T-helper 22 cell (primary cell): ENCODE measurements at places on chromosomes 6 and 20.
A peak's percentile ranks its signal among the peaks of the same experiment; 100 is the strongest.

DNA sequence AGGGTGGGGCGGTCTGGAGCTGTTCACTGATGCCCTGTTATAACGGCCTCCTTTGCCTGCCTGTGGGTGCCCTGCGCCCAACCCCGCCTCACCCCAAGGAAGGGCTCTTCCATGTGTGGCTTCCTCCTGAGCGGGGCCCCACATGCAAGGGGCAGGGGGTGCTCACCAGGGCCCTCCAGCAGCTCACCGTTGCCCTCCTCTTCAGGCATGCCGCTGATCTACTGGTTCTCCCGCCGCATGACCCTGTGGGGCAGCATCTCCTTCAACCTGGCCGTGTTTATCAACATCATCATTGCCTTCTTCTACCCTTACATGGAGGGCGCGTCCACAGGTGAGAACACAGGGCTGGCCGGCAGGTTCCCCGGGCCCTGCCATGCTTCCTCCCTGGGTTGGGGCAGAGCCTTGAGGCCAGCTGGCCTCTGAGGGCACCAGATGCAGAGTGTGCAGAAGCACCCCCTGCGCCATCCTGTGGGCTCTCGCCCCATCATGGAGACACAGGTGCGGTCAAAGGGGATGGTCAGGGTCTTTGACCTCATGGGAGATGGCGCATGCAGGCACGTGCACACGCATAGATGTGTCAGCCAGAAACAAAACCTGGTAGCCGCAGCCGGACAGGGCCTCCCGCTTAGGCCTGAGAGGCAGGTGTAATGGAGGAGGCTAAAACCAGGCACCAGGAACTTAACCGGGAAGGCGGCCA lies 22.9 kb downstream of the UQCC2 start:
- DNase-seq: no peak

DNA sequence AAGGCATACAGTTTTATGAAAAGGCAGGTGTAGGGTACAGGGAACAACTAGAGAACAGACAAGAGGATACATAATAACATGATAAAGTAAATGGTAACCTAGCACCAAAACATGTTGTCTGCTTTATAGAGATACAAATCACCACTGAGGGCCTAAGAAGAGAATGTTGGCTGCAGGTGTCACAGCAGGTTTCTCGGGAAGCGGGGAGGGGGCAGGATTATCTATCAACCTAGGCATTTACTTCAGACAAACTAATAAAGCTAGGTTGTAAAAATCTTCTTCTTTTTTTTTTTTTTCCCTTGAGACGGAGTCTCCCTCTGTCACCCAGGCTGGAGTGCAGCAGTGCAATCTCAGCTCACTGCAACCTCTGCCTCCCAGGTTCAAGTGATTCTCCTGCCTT lies 22.7 kb downstream of the PIM1 start:
- DNase-seq: no peak

GRCh38 chr6:38517005-38517404 lies 122.7 kb downstream of the BTBD9 start:
- DNase-seq: no peak

DNA sequence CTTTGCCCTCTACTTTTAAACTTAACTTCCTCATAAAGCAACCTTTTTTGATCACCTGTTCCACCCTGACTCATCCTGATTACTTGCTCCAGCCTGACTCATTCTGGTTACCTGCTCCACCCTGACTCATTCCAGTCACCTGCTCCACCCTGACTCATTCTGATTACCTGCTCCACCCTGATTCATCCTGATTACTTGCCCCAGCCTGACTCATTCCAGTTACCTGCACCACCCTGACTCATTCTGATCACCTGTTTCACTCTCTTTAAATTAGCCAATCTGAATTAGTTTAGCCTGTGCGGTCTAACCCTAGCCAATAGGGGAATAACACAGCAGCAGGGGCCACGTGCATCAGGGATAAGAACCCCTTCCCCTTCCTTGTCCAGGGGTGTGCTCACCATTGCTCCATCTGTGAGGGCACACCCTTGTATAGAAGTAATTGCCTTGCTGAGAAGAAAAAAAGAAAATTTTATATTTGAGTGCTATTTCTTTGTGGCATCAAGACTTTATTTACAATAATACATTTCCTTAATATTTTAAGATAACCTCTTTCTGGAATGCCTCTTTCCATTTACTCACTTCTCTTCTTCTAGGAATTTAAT lies 17.9 kb downstream of the HLA-G start:
- DNase-seq: no peak

DNA sequence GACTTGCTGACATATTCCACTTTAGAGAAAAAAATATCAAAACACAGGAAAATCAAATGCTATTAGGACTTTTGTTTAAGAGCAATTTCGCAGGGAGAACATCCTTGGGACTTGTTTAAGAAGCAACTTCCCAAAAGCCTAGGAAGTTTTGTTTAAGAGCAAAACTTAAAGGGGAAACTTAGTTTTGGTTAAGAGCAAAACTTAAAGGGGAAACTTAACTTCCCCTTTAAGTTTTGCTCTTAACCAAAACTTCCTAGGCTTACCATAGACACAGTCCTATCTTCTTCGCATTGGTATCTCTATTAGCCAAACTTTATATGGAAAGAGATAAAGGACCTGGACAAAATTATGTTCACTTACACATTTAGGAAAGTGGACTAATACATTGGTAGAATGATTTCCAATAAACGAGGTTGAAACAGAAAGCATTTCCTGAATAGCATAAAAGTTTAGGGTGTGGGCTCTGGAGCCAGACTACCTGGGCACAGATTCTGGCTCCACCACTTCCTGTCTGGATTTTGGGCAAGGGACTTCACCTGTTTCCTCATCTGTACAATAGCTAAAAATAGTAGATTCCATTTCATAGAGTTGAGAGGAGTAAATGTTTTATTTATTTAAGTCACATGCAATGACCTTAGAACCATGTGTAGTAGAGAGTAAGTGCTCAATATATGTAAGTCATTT lies 15.7 kb downstream of the PAQR8 start:
- DNase-seq: no peak

DNA sequence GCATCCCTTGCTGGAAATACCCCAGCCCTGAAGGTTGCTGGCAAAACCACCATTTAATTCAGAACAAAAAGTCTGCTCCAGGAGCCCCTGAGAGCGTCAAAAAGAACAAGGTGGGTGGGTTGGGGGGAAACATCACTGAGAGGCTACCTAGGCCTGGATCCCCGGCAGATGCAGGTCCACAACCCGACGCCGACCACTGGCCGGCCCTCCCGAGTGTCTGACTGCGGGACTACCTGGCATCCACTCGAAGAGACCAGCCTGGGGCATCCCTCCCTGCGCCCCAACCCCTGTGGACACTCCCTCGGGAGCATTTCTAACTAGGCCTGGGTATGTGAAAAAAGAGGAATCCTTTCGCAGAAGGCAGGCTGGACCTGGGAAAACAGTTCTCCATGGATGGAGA lies 47.2 kb downstream of the FAM209B start:
- no peak for DNase-seq

DNA sequence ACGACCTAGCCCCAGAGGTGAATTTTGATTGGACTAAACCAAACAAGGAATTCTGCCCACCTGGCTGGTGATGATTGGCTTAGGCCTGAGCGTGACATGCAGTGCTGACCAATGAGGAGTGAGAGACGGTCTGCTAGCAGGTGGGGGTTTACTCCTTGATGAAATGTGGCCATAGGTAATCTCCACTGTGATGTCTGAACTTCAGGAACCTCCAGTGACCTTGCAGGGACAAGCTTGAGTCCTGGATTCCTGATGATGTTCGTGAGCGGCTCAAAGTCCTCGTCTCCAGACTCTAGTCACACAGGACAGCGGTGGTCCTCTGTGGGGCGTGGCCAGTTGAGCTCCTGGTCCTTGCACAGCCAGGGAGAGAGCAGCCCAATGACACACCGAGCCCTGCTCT lies 8.4 kb downstream of the VSX1 start:
- no peak for DNase-seq

DNA sequence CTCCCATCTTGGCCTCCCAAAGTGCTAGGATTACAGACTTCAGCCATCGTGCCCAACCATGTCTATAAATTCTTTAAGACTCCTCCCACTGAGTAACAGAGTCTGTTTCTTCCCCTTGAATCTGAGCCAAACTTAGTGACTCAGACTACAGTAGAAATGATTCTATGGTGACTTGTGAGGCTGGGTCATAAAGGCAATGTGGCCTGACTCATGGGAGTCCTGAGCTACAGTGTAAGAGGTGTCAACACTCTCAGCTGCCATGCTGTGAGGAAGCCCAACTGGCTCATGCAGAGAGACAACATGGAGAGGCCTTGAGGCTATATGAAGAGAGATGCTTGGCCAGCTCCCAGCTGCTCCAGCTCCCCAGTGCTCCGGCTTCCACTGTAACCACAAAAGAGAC lies 5.2 kb upstream of the NRSN2 start:
- no peak for DNase-seq

GRCh38 chr6:111013144-111013915 lies 31.5 kb downstream of the RPF2 start:
- DNase-seq: no peak

DNA sequence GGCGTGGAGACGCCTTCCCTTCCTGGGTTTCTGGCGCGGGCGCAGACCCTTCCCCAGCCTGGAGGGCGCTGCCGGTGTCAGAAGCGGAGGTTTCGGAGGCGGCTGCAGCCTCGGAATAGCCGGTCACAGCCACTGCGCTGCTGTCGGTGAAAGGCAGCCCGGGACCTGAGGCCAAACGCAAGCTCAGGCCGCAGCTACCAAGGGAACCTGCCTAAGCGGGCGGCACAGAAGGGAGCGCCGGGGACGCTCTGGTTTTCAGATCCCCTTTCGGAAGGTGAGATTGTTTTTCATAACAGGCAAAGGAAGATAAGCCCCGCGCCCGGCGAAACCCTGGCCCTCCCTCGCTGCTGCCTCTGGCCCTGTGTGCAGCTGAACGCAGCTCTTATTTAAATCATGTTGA lies 116.5 kb downstream of the FAM120B start:
- DNase-seq: no peak

DNA sequence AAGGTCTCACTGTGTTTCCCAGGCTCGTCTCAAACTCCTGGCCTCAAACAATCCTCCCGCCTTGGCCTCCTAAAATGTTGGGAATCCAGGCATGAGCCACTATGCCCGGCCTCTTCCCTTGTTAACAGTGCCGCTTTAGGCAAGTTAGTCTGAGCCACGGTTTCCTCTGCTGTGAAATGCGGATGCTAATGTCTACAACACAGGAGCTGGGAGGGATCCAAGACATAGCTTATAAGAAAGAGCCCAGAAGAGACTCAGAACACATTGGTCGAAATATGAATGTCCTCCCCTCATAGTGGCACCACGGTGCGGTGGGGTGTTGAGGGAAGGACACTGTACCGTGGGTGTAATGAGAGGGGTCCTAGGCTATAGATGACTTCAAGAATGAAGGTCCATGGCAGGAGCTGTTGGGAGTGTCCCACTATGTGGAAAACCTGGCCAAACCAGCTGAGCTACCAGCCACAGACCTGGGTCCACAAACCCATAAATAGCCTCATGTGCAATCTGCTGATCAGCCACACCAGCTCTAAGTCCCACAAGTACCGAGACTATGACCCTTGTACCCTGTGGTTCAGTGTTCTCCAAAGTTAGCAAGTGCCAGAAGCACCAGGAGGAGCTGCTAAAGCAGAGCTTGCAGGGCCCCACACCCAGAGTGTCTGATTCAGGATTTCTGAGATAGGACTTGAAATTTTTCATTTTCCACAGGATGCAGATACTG lies 57.8 kb upstream of the ZFAND3 start:
- DNase-seq: no peak

DNA sequence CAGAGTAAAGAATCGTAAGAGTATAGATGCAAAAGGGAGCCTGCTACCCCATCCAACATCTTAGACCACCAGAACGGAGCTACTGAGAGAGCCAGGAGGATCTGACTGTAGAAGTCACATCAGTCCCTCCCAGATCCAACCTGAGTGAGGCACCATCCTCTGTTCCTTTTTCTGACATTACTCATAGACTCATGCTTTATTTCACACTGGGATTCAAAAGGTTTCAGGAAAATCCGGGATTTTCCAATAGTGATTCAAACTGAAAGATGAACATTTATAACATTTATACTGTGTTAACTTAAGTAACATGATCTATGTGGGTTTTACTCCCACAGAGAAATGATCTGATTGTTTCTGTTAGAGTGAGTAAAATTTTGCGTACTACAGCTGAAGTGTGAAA lies 868.6 kb upstream of the GJE1 start:
- DNase-seq: no peak

GRCh38 chr6:165181951-165182414 lies 127.4 kb downstream of the C6orf118 start:
- DNase-seq: no peak

GRCh38 chr6:25842526-25842925 lies 10.7 kb upstream of the SLC17A1 start:
- DNase-seq: no peak

GRCh38 chr6:122715725-122716124 lies 63.8 kb upstream of the FABP7 start:
- no peak for DNase-seq

DNA sequence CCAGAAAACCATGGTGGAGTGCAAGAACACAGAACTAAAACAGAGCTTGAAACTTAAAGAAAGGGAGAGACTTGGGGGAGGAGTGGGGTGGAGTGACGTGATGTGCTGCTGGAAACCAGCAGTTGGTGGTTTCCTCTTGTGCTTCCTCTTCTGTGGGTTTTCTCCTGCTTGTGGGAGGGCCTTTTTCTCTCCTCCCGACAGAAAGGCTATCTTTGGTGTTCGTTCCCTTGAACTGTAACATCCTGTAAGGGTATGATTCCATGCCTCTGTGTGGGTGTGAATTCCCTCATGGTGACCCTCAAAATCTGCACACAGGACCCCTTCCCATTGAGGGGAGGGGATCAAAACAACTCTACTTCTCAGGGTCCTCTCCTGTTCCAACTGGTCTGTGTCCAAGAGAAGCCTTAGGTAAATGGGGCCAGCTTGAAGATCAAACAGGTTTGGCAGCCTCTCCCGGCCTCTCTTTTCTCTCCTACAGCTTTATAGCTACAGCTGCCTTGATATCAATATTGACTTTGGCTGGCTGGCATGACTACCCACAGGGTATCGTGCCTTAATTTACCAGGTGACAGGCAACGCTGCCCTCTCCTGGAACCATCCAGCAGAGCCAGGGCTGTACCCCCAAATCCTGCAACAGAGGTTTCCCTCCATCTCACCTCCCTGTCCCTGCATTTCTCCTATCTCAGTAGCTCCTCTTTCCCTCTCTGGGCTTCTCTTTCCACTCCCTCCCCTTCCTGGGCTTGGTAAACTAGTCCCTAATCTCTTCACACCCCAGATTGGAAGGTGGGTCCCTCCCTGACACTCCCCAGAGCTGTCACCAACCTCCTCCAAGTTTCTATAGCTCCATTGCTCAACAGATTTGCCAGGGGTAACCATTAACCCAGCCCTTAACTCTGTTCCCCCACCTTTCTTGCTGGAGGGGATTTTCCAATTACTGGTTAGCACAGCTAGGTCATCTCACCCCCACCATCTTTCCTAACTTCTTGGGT lies 1.5 kb upstream of the MSH5 start:
- peak; percentile 69 for DNase-seq

GRCh38 chr6:90581146-90581545 lies 5.7 kb downstream of the MAP3K7 start:
- DNase-seq: no peak

- DNase-seq: no peak
Measured at GRCh38 chr20:18529041-18529440, 21.3 kb downstream of the SEC23B start.

- no peak for DNase-seq
Measured at GRCh38 chr6:4322846-4323309, 187.5 kb upstream of the ECI2 start.
